ENCODE measurements at places on chromosomes 13 and 19.

DNA sequence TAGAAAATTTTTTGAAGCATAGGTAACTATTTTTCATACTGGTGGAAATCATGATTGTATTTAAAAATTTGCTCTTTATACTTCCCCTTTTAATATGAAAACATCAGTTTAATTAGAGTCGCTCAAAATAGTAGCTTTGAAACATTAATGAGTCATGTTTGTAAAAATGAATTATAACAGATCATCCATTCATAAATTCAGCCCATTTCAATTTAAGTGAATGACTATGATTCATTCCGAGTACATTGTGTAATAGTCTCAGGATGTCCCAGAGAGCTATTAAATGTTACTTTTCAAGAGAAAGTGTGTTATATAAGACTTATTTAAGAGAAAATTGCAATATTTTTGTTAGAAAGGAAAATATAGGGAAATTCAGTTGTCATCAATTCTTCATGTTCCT lies 111.0 kb downstream of the FNDC3A start:
- no peak for DNase-seq

GRCh38 chr13:30877335-30877734 lies 28.7 kb upstream of the MEDAG start:
- DNase-seq = no peak

DNA sequence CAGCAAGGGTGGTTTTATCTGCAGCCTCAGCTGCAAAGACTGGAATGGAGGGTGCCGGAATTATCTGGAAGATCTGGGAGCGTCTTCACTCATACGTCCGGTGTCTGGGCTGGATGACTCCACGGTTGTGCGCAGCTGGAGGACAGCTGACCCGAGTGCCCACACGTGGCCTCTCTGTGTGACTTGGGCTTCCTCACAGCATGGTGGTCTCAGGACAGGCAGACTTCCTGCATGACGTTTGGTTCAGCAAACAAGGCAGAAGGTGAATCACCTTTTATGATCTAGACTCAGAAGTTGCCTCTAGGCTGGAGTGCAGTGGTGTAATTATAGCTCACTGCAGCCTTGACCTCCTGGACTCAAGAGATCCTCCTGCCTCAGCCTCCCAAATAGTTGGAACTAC lies 33.2 kb downstream of the CACNG6 start:
- no peak for DNase-seq

DNA sequence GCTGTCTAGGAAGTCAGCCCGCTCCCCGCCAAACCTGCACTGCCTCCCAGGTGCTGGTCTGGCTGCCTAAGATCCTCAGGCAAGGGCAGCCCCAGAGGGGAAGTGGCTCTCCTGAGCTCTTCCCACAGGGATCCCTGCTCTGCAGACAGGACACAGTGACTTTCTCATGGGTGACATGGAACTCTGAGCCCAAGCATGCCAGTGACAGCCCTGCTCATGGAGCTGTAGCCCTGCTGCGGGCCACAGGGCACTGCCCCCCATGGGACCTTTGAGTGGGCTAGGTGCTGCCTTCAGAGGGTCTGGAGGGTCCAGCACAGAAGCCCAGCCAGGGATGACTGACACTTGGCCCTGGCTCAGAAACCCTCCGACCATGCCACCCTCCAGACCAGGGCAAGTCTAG lies 109.1 kb downstream of the TUBA3C start:
- no peak for DNase-seq

DNA sequence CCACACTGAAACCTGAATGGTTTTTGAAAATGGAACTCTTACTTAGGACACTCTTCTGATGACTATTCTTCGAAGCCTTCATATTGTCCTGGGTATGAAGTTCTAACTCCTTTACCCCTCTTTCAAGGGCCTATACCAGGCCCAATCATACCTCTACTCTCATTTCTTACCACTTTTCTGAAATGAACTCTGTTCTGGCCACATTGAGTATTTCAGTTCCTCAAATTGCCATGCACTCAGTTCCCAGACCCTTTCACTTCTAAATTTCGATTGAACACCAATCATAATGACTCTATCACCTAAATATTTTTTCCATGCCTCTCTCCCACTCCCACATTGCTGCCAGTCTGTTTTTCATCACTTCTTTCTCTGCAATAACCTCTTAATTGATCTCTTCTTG lies 53.7 kb downstream of the LACC1 start:
- DNase-seq = no peak

DNA sequence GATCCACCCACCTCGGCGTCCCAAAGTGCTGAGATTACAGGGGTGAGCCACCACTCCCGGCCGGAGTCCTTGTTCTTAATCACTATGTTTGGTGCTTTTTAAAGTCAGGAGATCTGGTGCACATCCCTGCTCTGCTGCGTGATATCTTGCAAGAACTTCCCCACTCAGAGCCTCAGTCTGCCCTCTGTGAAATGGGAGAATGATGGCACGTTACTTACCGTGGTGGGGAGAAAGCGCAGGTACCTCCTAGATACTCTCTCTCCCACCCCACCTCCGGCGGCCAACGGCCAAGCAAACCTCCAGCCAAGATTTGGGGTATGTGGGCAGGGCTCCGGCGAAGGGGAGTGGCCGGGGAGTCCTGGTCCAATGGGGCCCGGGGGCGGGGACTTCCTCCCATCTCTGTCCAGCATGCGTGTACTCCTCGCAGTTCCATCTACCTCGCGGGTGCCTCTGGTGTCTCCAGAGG lies at the start of gene RYR1:
Gene RYR1 (plus strand): TSS at position 424 of the 466 bp plus-strand sequence. CDS start 139 bp downstream, outside the sequence.
- DNase-seq = peak; percentile 30

GRCh38 chr19:46460981-46461380 lies 10.4 kb downstream of the PNMA8A start:
- no peak for DNase-seq

GRCh38 chr19:36420961-36421748 lies 2.7 kb upstream of the ZFP82 start:
- peak; percentile 91 for DNase-seq

- DNase-seq = no peak
These were observed 1736.2 kb downstream of the SLITRK5 start for GRCh38 chr13:89407357-89407756.

DNA sequence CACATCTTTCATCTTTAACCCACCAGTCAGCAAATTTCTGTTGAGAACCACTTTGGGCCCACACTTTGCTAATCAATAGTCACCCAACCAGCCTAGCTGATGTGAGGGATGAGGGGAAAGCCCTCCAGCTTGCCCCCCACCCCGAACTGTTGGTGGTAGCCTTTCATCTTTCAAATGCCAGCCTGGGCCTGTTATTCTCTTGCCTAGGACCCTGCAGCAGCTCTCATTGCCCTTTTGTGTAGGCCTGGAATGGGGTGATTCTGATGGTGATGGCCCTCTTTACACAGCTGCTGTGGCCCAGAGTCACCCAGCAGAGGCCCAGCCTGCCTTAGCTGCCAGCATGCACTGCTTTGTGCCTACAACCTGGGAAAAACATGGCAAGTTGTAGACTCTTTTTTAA lies 294.5 kb downstream of the SLC7A1 start:
- DNase-seq = no peak

GRCh38 chr13:79281339-79281747 lies 124.7 kb downstream of the RBM26 start:
- no peak for DNase-seq

- peak; percentile 83 for DNase-seq
These were observed 2.9 kb downstream of the LIPE start for GRCh38 chr19:42424345-42424707.

DNA sequence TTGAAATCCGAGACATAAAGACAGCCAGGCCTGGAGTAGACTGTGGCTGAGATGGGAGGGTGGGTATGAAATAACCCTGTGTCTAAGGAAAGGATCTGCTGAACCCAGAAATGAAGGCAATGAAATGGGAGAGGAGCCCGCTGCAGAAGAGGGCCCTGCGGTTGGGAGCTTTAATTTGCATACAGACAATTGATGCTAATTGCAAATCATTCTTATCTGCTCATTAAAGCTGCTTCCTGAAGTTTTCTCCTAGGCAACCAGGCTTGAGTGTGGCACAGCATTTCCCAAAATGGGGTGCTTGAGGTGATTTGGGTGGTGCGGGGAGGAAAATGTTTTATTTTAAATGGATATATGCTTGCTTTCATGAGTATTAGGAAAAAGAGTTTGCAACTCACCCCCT lies 55.4 kb downstream of the DPF1 start:
- no peak for DNase-seq

GRCh38 chr13:69737129-69737935 lies 370.3 kb upstream of the ATXN8OS start:
- DNase-seq = no peak

DNA sequence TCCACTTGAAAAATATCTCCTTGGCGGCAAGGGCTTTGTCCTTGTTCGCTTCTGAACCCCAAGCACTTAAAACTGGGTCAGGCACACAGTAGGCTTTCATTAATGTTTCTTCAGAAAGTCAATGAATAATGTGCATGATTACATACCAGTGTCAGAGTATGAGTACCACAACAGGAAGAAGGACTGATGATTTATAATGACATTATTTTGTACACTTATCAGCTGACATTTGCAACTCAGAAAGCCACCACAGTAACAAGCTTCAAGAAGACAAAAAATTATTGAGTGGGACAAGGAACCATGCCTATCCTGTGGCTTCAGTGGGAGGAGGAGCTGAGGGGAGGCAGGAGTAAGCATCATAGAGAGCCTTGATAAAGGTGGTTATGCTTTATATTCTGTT lies 10.0 kb downstream of the POLR1D start:
- no peak for DNase-seq

- DNase-seq = no peak
These were observed 2374.6 kb downstream of the PCDH9 start for GRCh38 chr13:64855506-64855905.

GRCh38 chr19:41796901-41797300 lies 514 bp downstream of the CEACAM3 start:
- DNase-seq = no peak

DNA sequence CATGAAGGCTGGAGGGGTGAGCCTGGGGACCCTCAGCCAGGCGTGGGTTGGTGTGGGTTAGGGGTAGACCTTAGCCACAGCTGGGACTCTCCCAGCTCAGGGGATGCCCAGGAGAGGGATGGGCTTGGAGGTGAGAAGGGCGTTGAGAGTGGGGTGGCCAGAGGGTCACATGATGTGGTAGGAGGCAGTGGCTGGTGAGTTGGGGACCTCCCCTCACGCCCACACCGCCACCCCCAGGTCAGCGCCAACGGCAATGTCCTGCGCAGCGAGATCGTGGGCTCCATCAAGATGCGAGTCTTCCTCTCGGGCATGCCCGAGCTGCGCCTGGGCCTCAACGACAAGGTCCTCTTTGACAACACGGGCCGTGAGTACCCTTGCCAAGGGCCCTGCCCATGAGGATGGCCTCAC lies 28.5 kb downstream of the AP1M1 start:
- DNase-seq = peak; percentile 75

GRCh38 chr13:59733744-59734143 lies 430.0 kb downstream of the DIAPH3 start:
- no peak for DNase-seq

- no peak for DNase-seq
These were observed 99.8 kb downstream of the GPR12 start for GRCh38 chr13:26660766-26661165.

DNA sequence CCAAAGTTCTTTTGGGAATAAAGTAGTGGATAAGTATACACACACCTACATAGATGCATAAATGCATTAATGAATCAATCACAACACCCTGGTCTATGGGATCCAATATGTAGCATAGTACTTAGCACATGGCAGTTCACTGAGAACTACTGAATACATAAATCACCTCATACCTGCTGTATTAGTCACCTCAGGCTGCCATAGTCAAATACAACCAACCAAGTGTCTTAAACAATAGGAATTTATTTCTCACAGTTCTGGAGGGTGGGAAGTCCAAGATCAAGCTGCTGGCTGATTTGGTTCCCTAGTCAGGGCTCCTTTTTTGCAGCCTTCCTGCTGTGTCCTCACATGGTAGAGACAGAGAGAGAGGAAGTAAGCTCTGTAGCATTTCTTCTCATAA lies 228.2 kb downstream of the NHLRC3 start:
- DNase-seq = no peak

GRCh38 chr19:33641956-33642498 lies 20.3 kb downstream of the CHST8 start:
- no peak for DNase-seq

GRCh38 chr13:23660249-23660648 lies 90.0 kb downstream of the TNFRSF19 start:
- no peak for DNase-seq

DNA sequence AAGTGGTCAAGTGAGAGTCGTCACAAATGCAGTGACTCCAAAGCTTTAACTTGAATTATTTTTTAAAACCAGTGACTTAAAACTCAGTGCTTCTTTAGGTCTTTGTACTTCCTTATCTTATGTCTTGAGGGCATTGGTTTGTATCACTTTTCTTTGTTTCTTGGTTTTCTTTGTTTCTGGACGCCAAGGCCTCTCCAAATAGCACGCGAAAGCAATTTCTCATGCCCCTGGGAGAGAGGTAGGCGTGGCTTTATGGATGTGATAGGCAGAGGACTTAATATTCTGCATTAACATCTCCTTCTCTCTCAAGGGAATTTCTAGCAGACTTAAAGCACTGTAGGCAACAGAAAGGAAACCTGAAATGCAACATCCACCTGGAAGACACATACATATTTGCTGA lies 20.6 kb downstream of the UBE2L5 start:
- DNase-seq = no peak

GRCh38 chr13:99736541-99736940 lies 235.0 kb downstream of the ZIC5 start:
- no peak for DNase-seq

DNA sequence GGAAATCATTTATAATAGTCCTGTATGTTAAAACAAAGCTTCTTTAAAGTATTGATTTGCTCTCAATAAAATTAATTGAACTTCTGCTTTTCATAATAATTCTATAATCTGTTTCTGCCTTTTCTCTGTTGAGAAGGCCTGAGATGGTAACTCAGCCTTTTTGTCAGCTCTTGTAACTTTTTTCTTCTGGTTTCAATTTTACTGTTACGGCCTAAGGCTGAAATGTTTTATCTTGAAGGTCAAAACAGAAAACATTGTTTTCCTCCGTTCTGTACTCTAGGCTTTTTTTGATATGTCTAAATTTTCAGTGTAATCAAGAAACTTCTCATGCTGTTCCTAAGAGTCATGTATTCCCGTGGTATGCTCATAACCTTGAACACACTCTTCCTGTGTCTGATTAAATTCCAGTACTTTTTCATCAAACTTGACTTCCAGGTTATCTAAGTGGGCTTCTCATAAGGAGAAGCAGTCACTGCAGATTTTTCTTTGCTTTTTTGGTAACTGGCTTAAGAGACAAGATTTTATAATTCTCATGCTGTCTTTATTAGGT lies 7.6 kb upstream of the NAXD start:
- no peak for DNase-seq

DNA sequence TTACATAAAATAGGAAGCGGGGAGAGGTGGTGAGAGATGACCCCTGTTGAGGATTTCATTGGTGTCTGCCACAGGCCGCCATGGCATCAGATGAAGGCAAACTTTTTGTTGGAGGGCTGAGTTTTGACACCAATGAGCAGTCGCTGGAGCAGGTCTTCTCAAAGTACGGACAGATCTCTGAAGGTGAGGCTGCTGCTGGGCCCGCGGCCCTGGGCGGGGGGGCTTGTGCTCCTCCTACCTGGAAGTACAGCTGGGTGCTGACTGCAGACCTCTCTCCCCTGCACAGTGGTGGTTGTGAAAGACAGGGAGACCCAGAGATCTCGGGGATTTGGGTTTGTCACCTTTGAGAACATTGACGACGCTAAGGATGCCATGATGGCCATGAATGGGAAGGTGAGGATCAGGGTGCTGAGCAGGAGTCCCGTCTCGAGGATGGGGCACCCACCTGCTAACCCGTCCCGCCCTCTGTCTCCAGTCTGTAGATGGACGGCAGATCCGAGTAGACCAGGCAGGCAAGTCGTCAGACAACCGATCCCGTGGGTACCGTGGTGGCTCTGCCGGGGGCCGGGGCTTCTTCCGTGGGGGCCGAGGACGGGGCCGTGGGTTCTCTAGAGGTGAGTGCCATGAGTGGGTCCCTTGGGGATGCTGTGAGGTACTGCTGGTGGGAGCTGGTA lies 1.9 kb downstream of the CIRBP start:
- DNase-seq = no peak

Data from posterior cingulate gyrus (tissue), 11 donors.